ENCODE measurements at places on chromosomes 12 and 14. TPM values are rescaled to one million over a fixed set of nuclear protein-coding genes. Genes with fewer than 3 reads are reported as not detected.

DNA sequence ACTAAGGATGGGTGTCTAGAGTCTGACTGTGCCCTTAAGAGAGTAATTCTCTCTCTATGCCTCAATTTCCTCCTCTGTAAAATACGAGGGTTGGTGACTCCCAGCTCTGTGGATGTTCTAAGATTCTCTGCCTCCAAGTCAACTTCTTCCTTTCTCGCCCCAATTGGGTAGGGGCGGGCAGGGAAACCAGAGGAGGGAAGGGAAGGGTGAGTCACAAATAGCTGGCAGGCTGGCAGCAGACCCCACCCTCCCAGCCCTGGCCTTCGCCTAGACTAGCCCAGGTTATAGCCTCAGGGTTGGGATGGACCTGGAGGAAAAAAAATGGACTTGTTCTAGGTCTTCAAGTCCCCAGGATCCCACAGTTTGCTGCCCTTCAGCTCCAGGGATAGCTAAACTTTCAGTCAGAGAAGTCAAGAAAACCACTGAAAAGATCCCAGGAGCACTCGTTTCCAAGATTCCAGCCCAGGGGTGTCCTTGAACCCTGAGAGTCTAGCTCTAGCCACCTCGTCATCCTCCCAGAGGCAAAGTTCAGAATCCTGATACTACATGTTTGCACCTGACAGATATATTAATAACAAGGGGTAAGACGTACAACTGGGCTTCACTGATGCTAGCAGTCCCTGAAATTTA lies 2.3 kb downstream of the DGKA start:
- no peak for DNase-seq

- DNase-seq = no peak
Observed at GRCh38 chr14:83548061-83548839, 1981.7 kb upstream of the FLRT2 start.

The LRIG3 gene
- 6.6 TPM for polyA plus RNA-seq

The TAS2R30 gene
- 0.36 TPM for polyA plus RNA-seq
